ENCODE measurements at places on chromosomes 3 and 15. TPM values are rescaled to one million over a fixed set of nuclear protein-coding genes. Genes with fewer than 3 reads are reported as not detected.

LTF gene
- total RNA-seq: not detected

CCR5 gene
- 2.2 TPM for total RNA-seq

GRCh38 chr15:85543741-85544155, 163.3 kb downstream of the AKAP13 start:
- no peak for ATAC-seq

DNA sequence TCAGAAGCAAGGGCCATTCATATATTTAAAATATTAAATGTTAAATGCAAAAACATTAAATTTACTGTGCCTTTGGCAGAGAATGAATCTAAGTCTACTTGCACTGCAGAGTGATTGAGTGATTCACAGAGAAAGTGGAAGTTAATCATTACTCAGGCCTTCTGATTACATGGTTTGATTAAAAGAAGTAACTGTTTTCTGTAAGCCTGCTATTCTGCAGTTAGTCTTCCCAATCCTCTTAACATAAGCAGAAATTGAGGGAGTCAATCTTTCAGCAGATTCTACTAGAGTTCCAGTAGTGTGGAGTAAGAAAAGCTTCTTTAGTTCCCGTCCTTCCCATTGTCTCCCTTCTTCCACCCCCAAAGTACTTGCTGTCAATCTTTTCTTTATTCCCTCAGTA, 1.5 kb downstream of the NLGN1 start:
- no peak for ATAC-seq

- ATAC-seq: no peak
Measured at GRCh38 chr3:150775001-150775599, 12.1 kb upstream of the SIAH2 start.

DNA sequence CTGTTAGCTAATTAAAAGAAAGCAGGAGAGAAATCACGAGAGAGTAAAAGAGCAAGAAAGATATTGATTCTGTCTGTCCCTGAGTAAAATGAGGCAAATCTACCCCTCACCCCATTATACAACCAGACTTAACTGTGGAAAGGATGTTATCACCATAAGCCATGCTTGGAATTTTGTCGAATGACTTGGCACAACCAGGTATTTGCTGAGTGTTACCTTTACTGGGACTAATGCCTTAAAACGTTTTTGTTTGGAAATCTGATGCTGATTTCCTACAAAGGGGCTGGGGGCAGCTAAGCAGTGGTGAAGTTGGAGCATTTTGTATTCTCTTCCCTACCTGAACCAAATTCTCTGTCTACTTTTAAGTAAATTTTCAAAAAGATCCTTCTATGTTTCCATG, 211.1 kb downstream of the GREM1 start:
- no peak for ATAC-seq

DNA sequence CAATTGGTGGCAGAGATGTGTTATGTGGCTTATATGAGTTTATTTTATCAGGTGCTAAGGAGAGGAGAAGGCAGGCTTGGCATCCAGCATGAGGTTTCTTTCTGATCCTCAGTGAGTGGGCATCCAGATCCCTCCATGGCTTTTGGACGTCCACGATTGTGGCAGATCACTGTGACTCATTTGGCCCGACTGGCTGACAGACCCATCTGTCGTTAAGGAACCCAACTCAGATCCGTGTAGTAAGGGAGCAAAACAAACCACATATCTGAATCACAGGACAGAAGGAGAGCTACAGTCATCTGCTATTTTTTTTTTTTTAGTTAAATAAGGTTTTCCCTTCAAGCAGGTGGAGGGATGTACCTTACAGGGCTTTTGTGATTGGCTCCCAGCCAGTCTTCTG, 197.0 kb upstream of the KCNH8 start:
- peak; percentile 66 for ATAC-seq

DNA sequence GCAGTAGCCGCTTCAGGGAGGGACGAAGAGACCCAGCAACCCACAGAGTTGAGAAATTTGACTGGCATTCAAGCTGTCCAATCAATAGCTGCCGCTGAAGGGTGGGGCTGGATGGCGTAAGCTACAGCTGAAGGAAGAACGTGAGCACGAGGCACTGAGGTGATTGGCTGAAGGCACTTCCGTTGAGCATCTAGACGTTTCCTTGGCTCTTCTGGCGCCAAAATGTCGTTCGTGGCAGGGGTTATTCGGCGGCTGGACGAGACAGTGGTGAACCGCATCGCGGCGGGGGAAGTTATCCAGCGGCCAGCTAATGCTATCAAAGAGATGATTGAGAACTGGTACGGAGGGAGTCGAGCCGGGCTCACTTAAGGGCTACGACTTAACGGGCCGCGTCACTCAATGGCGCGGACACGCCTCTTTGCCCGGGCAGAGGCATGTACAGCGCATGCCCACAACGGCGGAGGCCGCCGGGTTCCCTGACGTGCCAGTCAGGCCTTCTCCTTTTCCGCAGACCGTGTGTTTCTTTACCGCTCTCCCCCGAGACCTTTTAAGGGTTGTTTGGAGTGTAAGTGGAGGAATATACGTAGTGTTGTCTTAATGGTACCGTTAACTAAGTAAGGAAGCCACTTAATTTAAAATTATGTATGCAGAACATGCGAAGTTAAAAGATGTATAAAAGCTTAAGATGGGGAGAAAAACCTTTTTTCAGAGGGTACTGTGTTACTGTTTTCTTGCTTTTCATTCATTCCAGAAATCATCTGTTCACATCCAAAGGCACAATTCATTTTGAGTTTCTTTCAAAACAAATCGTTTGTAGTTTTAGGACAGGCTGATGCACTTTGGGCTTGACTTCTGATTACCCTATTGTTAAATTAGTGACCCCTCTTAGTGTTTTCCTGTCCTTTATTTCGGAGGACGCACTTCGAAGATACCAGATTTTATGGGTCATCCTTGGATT, at the start of gene MLH1:
Gene MLH1 (plus strand): TSS at position 193 of the 958 bp plus-strand sequence. CDS start 30 bp downstream, at position 223.
- peak; percentile 90 for ATAC-seq

- no peak for ATAC-seq
Measured at GRCh38 chr15:73109765-73110164, 57.5 kb downstream of the NEO1 start.

DNA sequence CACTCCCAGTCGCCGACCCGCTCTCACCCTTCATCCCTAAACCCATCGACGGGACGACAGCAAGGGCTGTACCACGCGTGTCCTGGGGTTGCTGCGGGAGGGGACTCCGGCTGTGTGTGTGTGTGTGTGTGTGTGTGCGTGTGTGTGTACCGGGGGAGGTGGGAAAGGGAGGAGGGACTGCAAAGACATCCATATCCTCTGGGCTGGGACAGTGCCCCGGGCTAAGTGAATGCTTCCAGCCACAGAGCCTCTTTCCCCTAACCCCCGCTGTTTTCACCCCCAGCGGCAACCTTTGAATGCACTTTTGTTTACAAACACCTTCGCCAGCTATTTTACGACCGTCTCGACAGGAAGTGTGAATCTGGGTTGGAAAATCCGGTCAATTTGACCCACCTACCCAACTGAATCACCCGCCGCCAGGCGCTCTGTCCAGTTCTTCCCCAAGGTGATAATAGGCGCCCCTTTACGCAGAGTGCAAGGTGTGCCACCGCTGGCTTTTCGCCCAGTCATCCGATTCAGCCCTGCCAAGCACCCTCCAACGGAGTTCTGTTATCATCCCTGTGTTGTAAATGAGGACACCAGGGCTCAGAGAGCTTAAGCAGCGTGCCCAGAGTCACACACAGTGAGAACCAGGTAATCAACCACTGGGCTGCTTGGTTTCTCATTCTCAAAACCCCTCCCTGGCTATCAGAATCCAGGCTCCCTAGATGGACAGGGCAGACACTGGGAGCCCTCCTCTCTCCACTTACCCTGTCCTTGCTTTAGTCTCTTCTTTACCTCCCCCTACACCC, 739 bp upstream of the AMOTL2 start:
- ATAC-seq: no peak

DNA sequence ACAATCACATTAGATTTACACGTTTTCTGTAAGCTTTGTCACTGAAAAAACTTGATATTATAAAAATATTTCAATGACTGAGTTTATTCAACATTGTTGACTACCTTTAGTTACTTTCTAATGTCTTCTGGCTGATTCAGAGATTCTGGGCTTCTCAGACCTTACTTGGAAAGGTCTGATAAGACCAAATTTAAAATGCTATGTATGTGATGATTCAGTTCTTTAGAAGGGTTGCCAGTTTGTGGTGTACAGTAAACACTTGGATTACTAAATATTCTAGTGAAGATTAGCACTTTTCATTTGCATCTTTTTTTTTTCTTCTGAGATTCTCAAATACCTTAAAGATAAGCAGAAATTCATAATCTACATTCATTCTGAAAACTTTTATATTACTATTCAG, 49.8 kb downstream of the SGO1 start:
- no peak for ATAC-seq

DNA sequence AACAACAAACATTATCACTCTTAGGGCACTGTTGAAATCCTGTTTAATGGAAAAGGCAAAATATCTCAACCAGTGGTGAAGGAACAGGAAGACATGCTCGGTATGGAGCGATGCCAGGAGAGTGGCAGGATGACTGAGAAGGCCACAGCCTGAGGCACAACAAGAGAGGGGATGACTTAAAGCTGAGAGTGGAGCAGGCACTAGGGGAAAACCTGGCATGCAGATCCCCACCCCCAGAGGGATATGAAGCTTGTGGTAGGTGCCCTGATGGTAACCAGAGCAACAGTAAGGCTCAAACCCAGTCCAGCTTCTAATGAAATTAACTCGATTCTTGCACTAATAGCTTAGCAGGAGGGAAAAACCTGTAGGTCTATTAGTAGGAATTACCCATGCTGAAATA, 40.4 kb downstream of the LYSMD4 start:
- ATAC-seq: no peak

DNA sequence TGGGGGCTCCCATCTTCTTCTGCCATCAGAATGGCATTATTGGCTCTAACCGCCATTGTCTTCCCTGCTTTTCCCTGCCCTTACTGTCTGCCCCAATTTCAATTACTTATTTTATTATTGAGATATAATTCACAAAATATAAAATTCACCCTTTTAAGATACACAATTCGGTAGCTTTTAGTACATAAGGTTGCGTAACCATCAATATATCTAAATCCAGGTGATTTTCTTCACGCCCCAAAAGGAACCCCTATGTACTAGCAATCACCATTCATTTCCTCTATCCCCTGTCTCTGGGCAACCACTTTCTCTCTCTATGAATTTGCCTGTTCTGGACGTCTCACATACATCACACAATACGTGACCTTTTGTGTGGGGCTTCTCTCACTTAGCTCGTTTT, 18.0 kb downstream of the RBP2 start:
- ATAC-seq: no peak

DNA sequence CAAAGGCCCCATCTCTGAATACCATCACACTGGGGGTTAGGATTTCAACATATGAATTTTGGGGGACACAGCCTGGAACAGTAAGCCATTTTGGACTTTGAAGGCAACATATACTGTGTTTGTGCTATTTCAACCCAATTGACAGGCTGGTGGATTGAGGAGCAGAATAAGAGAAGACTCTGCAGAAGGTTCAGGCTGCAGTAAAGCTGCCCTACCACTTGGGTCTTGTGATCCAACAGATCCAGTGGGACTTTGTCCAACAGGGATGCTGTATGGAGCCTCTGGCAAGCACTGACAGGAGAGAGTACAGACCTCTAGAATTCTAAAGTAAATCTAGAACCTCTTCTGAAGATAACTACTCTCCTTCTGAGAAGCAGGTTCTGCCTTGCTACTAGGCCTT, 1.1 kb upstream of the BCL2L10 start:
- no peak for ATAC-seq

DNA sequence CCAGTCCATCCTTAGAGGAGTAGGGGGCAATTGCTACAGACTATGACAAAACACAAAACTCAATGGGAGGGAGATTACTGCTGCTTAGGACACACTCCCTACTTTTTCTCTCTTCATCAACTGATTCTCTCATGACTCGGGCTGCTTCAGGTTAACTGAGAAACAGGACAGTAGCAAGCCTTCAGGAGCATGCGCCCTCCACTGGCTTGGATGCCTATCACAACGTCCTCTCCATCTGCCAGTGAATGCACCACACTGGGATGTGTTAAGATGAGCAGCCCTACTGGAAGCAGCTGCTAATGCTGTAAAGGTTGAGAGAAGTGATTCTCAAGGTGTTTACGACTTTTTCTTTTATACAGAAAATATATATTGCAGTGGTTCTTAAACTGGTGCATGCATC, 542.3 kb downstream of the EDEM1 start:
- ATAC-seq: no peak

GRCh38 chr3:182490596-182491491, 302.5 kb upstream of the ATP11B start:
- ATAC-seq: no peak

GRCh38 chr3:138432576-138433240, 1.7 kb upstream of the ESYT3 start:
- ATAC-seq: no peak

FGD5 gene
- total RNA-seq: 0.06 TPM

STRC gene
- total RNA-seq: 4.4 TPM

C3orf20 gene
- 0.16 TPM for total RNA-seq

NUP210 gene
- total RNA-seq: 146 TPM

GRCh38 chr3:64647825-64648224, 40.0 kb downstream of the ADAMTS9 start:
- no peak for ATAC-seq

DNA sequence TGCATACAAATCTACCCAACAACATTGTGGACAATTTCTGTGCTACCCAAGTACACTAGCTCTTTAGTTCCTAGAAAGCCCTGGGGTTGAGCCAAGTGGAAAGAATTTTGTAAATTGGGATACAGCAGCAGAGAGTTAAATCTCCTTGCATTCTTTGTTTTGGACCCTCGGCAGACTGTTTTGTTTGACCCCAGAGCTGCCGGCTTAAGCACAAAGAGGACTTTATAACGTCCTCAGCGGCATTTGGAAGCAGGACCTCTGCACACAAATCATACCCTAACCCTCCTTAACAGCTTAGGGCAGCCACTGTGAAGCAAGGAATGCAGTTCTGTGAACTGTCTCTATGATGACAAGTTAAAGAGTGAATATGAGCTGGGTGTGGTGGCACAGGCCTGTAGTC, 415.3 kb downstream of the CNTN4 start:
- ATAC-seq: no peak

Data from activated T-helper 17 cell treated with anti-CD3 and anti-CD28 coated beads, Interleukin-2, amount 50 U/mL, for 72 hours (primary cell).